ENCODE measurements at places on chromosomes 1 and 21. TPM values are rescaled to one million over a fixed set of nuclear protein-coding genes. Genes with fewer than 3 reads are reported as not detected.

ZNF670 gene
- 2.9 TPM for total RNA-seq

CBR3 gene
- 14.6 TPM for total RNA-seq

HES3 gene
- total RNA-seq: not detected

SPRR5 gene
- total RNA-seq: not detected

PCAT6 gene
- 0.49 TPM for total RNA-seq

CFAP57 gene
- not detected for total RNA-seq

SOX13 gene
- total RNA-seq: 52.8 TPM

COL6A2 gene
- 1,386 TPM for total RNA-seq

LCE3C gene
- total RNA-seq: not detected

TFF3 gene
- 3.8 TPM for total RNA-seq

LAMB3 gene
- total RNA-seq: 3.9 TPM

BOLA1 gene
- total RNA-seq: 8.7 TPM

PTPRF gene
- total RNA-seq: 59.6 TPM

FOXO6 gene
- total RNA-seq: 1.4 TPM

PER3 gene
- 8.9 TPM for total RNA-seq

AQP10 gene
- total RNA-seq: 0.26 TPM

ID3 gene
- total RNA-seq: 368 TPM

OR2T35 gene
- total RNA-seq: not detected

SPRR3 gene
- not detected for total RNA-seq

MSH4 gene
- 0.68 TPM for total RNA-seq

SH3D21 gene
- total RNA-seq: 6.9 TPM

ANKRD45 gene
- 0.39 TPM for total RNA-seq

CFHR2 gene
- not detected for total RNA-seq

C4BPA gene
- total RNA-seq: not detected

TENT5C gene
- total RNA-seq: 17.7 TPM

TMEM81 gene
- 4.1 TPM for total RNA-seq

ELAPOR1 gene
- total RNA-seq: 1.5 TPM

TMEM82 gene
- not detected for total RNA-seq

LAPTM5 gene
- total RNA-seq: 114 TPM

LRRC38 gene
- total RNA-seq: not detected

ADGRL4 gene
- 60.4 TPM for total RNA-seq

RIPPLY3 gene
- not detected for total RNA-seq

AADACL3 gene
- total RNA-seq: not detected

FBLIM1 gene
- 507 TPM for total RNA-seq

FBXO44 gene
- 10.4 TPM for total RNA-seq

HUNK gene
- 0.45 TPM for total RNA-seq

SLC26A9 gene
- total RNA-seq: 0.18 TPM

RAB7B gene
- total RNA-seq: 1.7 TPM

MTARC2 gene
- total RNA-seq: 33.9 TPM

S100A7A gene
- total RNA-seq: not detected

TNNI3K gene
- 2.8 TPM for total RNA-seq

MUL1 gene
- total RNA-seq: 18.6 TPM

NKAIN1 gene
- 0.30 TPM for total RNA-seq

IGSF8 gene
- 29.5 TPM for total RNA-seq

PDC gene
- total RNA-seq: not detected

KRTAP19-1 gene
- total RNA-seq: not detected

LDLRAD2 gene
- 0.15 TPM for total RNA-seq

GUCA2A gene
- total RNA-seq: not detected

TNFRSF1B gene
- 42.1 TPM for total RNA-seq

ST6GALNAC5 gene
- 9.8 TPM for total RNA-seq

PLEKHN1 gene
- 1.2 TPM for total RNA-seq

SERTAD4 gene
- total RNA-seq: 14.6 TPM

DENND4B gene
- total RNA-seq: 94.7 TPM

TRIM58 gene
- 1.3 TPM for total RNA-seq

GNAT2 gene
- total RNA-seq: not detected

ZMYND12 gene
- total RNA-seq: 1.1 TPM

PCSK9 gene
- total RNA-seq: 0.42 TPM

NIBAN1 gene
- total RNA-seq: 185 TPM

SVBP gene
- total RNA-seq: 15.9 TPM
